ENCODE measurements at places on chromosomes 13 and 19.

DNA sequence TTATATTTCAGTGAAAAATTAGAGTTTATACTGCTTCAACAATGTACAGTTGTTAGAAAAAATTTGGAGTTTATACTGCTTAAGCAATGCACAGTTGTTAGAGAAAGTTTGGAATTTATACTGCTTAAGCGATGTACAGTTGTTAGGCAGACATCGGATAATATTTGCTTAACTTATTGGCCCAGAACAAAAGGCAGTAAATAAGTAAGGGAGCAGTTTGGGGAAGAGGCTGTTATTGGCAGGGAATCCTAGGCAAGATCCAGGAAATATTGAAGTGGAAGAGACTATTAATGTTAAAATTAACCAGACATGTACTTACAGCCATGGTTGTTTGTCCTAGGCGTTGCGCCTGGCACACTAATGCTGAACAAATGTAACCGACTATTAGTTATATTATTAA is 166.9 kb downstream of the GPC5 start:
- no peak for DNase-seq

DNA sequence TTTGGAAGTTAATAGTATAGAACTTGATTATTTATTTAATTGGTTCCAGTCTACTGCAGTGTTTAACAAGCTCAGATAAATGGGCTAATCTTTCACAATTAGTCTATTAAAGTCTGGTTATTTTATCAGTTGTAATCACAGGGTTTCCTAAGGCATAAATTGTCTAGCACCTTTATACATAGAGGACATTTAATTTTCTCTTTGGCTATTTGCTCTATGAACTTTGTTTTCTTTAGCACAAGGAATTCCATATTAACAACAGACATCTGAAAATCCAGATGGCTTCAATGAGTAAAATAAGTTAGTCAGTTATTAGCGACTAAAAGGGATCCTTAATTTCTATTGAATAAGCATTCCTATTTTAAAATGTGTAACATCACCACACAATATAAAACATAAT is 1350.8 kb upstream of the SLC10A2 start:
- DNase-seq, result no peak

DNA sequence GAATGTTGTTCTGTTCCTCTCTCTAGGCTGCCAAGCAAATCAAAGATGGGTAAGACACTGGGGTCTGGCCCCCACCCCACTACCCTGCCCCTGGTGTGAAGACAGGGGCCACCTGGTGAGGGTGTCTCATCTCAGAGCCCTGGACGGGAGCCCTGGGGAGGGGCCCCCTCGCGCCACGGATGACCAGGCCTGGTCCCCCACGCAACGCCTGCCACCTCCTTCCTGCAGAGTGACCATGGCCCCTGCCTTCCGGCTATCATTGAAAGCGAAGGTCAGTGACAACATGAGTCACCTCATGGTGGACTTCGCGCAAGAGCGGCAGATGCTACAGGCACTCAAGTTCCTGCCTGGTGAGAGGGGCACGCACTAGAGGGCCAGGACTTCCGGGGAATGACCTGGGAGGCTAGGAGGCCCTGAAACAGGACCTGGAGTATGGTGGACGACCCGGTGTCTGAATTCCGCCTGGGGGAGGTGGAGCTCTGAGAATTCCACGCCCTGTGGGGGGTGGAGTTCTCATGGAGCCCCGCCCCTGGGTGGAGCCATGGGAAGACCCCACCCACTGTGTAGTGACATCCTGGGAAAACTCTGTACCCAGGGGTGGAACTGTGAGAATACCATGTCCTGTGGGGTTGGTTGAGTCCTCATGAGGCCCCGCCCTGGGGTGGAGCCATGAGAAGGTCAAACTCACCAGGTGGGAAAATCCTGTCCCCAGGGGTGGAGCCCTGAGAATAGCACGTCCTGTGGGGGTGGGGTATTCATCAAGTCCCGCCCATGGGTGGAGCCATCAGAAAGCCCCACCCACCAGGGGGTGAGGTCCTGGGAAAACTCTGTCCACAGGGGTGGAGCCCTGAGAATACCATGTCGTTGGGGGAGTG is 6.1 kb downstream of the FSD1 start:
- DNase-seq, result no peak

- DNase-seq, result no peak
Observed at GRCh38 chr19:9903336-9903735, 33.0 kb downstream of the OLFM2 start.

GRCh38 chr13:48977286-48977625 is 1.5 kb downstream of the FNDC3A start:
- no peak for DNase-seq

DNA sequence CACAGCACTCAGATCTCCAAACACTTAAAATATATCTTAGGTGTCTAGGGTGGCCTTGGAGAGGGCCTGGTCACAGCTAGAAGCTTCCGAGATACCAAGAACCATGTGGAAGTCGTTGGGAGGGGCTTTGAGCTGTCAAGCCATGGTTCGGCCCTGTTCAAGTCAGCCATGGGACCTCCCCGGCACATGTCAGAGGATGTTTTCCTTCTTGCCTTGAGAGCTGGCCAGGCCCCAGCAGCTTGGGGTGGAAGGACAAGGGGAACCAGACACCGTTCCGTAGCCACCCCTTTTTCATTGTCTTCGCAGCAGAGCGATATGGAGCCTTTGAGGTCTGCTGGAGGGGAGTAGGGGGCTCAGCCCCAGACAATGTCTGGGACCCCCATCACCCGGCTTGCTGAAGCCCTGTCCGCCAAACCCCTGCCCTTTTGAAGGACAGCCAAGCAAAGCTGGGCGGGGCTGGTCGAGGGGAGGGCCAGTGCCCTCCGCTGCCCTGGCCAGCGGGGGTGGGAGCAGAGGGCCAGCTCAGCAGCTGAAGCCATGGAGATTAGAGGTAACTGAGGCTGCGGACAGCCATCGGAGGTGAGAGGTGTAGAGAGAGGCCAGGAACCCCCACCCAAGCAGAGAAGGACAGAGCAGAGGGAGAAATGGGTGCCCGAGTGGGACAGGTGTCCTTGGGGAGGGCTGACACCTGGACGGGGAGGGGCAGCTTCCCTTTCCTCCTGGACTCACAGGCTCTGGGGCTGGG is 435 bp downstream of the KLK11 start:
- no peak for DNase-seq

Data from fibroblast of skin of left biceps (primary cell).